ENCODE measurements at places on chromosomes 5 and 9.

DNA sequence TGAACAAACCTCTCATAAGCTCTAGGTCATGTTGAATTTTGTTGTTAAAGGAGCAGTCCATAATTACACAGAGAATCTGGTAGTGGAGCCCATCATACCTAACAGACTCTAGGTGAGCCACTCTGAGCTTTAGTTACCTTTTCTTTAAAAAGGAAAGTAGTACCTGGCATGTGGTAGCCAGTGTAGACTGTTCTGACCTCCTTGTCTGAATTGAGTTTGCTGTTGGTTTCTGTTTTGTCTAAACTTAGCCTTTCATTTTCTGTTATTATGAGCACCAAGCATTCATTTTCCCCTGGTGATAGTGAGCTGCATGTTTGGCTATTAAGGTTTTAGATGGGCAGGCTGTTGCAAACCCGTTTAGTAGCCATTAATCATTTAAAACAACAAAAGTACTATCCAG, 112.2 kb downstream of the MAST4 start:
- DNase-seq = no peak

DNA sequence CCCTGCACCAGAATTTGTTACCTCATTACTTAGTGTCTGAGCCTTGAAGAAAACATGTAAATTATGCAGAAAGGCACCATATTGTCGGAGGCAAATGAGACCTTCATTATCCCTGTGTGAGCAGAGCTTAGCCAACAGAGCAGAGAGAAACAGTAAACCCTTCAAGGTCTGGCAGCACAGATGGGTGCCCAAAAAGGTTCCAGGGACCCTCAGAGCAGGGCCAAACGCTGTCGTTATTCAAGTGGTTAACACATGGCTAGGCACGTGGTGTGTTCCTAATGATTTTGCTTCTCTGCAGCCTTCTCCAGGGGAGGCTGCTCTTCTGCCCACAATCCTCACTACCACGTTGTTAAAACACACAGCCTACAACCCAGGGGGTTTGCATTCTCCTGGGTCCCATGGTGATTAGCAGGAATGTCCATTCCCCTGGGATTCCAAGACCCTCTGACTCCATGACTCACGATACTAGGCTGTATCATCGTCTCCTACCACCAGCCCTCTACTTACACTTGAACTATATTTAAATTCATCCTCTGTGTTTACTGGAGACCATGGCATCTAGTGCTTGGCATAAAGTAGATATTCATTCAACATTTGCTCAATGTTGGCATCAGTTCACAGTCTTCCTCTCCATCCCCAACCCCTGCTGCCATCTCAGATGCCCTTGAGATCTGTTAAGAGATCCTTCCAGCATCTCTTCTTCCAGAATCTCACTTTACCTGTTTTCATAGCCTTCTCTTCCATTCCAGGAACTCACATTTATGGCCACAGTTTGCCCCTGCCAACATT, 174.5 kb upstream of the RAD23B start:
- DNase-seq = no peak

- DNase-seq = no peak
Measured at GRCh38 chr9:137171149-137171900, 531 bp downstream of the TMEM210 start.

- no peak for DNase-seq
Measured at GRCh38 chr9:95047452-95048224, 269.9 kb downstream of the FANCC start.

DNA sequence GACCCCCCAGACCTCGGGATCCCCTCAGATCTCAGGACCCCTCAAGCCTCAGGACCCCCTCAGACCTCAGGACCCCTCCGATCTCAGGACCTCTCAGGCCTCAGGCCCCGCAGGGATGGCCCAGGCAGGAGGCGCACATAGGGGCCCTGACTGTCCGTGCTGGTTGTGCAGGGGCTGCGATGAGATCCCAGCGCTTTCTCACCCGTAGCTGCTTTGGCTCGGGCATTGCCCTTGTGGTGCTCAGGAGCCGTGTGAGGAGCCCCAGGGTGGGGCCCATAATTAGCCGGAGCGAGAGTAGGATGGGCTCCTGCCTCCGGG, 680 bp upstream of the LPCAT1 start:
- DNase-seq = no peak

DNA sequence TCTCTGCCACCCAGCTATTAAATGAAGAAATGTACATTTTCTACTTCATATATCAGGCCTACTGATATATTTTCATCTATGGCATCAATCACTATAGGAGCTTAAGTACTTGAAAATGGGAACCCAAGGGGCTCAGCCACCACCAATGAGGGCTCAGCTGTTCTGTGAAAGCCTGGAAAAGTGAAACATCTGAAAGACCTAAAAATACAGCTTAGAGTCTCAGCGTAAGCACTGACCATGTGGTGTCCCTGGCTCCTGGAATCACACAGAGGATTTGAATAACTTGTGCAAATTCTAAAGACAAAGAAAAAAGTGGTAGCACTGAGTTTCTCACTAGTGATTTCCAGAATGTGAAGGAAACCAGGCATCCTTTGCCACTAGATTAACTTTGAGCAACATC, 64.5 kb downstream of the PTPRD start:
- no peak for DNase-seq

GRCh38 chr9:93107825-93108161, 11.8 kb downstream of the CARD19 start:
- DNase-seq = no peak

GRCh38 chr9:115158661-115159481, 40.9 kb upstream of the TNC start:
- DNase-seq = no peak

GRCh38 chr5:56160723-56161438, 72.2 kb downstream of the ANKRD55 start:
- no peak for DNase-seq

Measured in urothelium cell line (cell line).